ENCODE measurements at places on chromosomes 12 and 14.

- no peak for DNase-seq
Observed at GRCh38 chr12:130043685-130044406, 118.4 kb upstream of the FZD10 start.

DNA sequence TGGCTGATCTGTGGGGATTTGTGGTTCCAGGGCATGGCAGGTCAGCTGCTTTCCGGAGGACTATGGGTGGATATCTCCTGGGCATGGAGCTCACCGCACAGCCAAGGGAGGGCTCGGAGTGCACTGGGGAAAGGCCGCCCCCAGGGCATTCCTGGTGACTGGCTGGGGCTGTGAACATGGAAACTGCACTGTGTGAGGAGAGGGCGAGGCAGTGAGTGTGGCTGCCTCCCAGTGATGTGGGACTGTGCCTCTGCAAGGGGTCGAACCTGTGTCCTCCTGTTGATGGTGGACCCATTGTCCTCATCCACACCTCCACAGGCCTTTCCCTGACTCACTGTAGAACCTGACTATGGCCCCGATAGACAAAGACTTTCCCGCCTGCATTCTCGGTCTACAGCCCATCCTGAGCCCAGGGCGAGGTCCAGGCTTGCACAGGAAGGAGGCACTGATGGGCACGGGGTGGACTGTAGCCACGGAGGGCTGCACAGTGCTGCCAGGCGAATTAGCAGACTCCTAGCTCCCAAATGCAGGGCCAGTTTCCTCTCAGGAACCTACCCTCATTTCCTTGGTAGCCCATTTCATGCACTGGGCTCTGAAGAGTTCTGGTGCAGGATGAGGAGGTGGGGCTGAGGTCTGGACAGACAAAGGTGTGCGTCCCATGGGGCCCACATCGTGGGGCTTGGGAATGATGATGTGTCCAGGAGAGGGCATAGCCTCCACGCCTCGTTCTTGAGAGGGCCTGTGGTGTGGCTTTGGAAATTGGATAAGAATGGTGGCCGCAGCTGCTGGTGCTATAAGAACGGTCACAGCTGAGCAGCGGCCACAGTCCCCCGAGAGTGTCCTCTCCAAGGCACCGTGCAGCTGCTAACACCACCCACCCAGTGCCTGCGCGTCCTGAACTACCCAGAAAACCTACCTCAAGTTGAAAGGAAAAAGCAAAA, 415.1 kb downstream of the TMEM121 start:
- DNase-seq: no peak

DNA sequence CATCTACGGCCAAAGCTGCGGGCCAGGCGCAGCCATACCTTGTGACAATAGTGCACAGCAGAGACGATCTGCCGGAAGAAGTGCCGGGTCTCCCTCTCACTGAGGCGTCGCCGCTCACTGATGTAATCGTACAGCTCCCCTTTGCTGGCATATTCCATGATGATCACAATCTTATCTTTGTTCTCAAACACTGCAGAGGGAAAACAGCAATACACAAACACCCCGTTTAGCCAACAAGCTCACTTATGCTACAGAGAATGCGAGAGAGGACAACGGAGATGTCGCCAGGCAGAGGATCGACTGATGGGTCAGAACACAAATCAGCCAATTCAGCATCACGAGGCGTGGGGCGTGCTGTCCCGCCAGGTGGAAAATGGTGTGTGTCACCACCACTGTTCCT, 52.1 kb downstream of the NUAK1 start:
- no peak for DNase-seq

DNA sequence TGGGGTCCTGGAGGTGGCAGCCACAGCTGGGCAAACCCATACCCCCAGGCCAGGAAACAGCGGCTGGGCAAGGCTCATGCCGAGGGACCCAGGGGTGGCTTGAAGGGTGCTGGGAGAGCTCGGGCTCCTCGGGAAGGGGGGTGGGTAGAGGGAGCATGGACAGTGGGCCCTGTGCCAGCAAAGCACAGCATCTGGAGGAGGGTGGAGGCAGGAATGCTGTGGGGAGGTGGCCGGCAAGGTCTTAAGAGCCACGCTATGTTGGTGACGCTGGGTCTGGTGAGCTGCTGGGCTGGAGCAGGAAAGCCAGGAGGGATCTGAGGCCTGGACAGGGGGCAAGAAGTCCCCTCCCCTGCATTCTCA, 48.2 kb upstream of the DLK1 start:
- DNase-seq: no peak

- no peak for DNase-seq
Observed at GRCh38 chr12:51242120-51242519, 3.5 kb downstream of the DAZAP2 start.

GRCh38 chr14:66117600-66117999, 368.6 kb upstream of the CCDC196 start:
- DNase-seq: peak; percentile 23

DNA sequence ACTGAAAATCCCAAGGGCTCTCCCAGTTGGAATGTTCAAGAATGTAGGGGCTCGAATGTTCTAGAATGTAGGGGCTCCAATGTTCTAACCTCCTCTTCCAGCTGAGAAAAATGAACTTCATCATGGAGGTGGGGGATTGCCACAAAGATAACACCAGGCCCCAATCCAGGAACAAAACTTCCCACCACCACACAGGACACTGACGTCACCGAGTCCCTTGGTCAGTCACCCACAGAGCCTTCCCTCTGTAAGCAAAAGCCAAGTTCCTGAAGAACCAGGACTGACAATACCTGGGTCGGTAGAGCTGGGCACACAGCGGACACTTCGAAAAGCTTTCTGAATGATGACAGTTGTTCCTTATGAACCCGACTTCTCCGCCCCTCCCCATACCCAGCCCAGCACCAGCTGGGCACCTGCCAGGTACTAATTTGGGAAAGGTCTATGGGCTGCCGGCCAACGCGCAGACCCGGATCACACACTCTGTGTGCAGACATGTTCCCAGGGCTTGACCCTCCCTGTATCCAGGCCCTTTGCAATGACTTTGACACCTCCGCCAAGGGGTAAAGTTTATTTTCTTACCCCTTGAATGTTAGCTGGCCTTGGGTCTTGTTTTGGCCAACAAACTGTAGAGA, 18.9 kb downstream of the ITPK1 start:
- DNase-seq: no peak

- DNase-seq: no peak
Observed at GRCh38 chr12:120798696-120799095, 73.1 kb downstream of the ACADS start.
